ENCODE measurements at places on chromosomes 7 and 10.

DNA sequence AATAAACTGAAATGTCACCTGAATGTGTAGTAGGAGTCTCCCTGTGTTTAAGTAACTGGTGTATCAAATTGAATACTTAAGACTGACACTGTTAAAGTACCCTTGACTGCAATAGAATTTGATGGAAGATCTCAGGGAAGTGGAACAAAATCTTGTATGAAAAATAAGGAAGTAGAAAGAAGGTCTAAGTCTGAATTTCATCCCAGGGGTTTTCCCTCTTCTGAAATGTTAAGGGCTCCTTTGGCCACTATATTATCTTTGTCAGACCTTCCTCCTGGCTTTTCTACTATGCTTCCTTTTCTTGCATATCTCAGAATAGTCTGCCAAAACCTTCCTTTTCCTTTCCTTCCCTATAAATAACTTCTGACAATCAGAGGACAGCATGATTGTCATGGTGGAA is 59.6 kb downstream of the BLNK start:
- no peak for DNase-seq

DNA sequence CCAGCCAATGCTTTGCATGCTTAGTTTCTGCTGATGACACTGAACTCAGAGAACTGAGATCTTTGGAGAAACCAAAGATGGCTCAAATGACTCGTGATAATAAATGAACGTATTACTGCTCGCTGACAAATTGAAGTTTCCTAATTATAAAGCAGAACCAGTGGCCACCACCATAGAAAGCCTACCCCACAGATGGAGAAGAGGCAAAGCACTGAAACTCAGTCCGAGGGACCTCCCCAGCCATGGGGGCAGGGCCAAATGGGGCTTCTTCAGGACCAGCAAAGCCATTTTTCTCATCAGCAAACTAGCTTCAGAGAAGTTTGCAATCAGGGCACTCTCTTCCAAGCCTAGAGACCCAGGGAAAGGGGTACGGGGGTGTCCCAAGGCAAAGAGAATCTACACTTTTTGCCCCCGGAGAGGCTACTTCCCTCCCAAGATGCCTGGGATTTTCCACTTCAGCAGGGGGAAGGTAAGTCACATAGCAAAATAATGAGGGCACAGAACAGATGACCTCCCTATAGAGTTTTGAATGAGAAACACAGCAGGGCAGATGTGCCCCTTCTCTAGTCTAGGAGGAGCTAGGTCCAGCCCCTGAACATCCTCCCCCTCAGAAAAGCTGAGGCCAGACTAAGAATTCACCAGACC is 4.3 kb upstream of the IL6 start:
- no peak for DNase-seq

GRCh38 chr10:88659725-88660597 is 4.3 kb upstream of the LIPF start:
- DNase-seq = no peak

- no peak for DNase-seq
These were observed 87.3 kb upstream of the PLXDC2 start for GRCh38 chr10:19728964-19729363.

- no peak for DNase-seq
These were observed 278.1 kb downstream of the TCERG1L start for GRCh38 chr10:131033166-131034085.

- DNase-seq = peak; percentile 39
These were observed 4.5 kb downstream of the KAZALD1 start for GRCh38 chr10:101066146-101066895.

GRCh38 chr7:601595-602340 is 82.1 kb upstream of the PDGFA start:
- DNase-seq = peak; percentile 73

- no peak for DNase-seq
These were observed 1.7 kb downstream of the SCRN1 start for GRCh38 chr7:29987811-29988317.

DNA sequence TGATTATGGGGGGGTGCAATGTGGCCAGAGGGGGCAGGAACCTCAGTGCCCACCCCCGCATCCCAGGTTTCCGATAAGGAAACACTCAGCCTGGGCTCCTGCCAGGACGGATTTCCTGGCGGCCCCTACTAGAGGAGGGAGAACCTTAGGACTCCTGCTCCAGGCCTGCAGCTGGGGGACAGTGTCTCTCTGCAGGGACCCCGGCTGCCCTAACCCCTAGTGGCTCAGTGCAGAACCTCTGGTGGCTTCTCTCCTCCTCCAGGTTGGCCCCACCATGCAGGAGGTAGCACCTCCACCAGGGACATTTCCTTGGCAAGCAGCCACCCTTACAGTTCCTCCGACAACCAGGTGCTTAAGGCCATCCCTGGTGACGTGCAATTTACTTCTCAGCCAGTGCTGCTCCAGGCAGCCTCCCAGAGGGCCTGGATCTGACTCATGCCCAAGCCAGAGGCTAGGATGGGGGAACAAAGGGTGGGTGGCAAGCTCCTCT is 31.9 kb downstream of the SH2B2 start:
- DNase-seq = no peak

DNA sequence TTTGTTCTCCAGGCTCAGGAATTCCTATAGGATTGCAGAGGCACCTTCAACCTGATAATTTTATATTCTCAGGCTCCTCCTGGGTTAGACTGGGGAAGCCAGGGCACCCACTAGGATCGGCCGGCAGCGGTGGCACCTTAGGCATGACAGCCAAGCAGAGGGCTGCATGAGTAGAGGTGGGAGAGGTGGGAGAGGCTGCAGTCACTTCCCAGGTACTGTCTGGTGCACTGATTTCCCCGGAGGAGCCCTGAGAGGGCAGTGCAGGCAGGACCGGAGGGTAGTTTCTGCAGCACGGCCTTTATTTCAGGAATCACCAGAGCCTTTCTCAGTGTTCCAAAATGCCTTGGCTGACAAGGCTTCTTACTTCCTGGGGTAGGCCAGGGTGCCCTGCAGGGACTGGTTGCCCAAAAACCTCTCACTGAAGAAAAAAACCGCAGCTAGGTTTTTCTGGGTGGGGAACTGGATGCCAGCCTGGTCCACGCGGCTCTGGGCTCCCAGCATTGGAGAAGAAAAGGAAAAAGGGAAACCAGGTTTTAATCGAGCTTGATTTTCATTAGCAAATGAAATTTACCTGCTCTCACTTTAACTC is 3.6 kb upstream of the HOXA13 start:
- DNase-seq = no peak

DNA sequence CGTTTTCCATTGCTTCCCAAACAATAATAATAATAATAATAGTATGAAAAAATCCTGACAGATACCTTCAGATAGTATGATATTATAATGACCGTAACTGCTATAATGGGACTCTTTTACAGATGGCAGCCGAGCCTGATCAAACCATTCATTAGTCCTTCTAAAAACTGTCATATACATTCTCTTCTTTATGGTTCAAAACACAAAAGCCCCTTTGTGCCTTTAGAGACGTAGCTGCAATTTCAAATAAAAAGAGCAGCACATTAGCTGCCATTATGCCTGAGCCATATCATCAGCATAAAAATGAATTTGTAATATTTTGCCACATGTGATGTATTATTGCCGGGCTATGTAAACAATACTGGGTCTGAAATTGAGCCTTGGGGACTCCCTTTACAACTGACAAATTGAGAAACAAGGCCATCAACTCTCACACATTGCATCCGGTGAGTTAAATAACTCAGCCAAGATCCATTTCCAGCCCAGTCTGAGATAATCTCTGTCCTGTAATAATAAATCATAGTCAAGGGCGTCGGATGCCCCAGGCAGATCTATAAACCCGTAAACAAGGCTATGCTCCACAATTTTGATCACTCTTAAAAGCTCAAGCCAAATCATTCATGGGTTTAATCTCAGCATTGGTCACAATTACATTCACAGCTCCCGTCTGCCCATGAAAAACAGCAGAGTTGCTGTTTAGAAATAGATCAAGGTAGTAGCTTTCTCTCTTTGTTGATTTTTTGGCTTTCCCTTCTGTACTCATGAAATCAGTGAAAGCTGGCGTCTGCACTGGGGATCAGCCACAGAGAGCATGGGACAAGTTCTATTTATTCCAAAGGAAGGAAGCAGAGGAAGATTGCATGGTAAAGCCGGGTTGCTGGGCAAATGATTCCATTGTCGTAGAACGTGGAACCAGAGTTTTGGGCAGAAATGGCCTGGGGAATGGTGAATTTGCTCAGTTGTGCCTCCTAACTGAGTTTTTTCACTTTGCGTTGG is 150.1 kb upstream of the BMPER start:
- no peak for DNase-seq

DNA sequence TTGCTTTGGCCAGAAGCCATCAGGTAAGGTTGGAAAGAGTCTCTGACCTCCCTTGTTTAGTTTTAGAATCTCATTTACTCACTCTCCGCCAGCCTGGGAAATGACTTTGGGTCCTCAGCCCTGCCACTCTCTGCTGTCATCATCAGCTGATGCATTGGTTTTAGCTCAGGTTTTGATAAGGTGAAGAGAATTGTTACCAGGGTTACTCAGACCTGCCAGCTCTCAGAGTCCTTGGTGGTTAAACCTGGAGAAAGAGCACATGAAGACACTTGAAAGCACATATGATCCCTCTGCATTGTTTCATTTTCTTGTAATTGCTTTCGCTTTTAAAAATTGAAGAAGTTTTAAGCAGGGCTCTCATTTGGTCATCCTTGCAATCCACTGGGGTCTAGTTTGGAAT is 4.0 kb upstream of the CROT start:
- no peak for DNase-seq

GRCh38 chr10:98295907-98296306 is 27.9 kb upstream of the LOXL4 start:
- no peak for DNase-seq

GRCh38 chr7:20116869-20117268 is 100.3 kb downstream of the MACC1 start:
- DNase-seq = no peak

- no peak for DNase-seq
These were observed 898.1 kb downstream of the XPNPEP1 start for GRCh38 chr10:109025172-109025571.

- DNase-seq = no peak
These were observed 130.5 kb downstream of the LHPP start for GRCh38 chr10:124592101-124592500.

- no peak for DNase-seq
These were observed 260.6 kb downstream of the POU6F2 start for GRCh38 chr7:39238234-39238869.

DNA sequence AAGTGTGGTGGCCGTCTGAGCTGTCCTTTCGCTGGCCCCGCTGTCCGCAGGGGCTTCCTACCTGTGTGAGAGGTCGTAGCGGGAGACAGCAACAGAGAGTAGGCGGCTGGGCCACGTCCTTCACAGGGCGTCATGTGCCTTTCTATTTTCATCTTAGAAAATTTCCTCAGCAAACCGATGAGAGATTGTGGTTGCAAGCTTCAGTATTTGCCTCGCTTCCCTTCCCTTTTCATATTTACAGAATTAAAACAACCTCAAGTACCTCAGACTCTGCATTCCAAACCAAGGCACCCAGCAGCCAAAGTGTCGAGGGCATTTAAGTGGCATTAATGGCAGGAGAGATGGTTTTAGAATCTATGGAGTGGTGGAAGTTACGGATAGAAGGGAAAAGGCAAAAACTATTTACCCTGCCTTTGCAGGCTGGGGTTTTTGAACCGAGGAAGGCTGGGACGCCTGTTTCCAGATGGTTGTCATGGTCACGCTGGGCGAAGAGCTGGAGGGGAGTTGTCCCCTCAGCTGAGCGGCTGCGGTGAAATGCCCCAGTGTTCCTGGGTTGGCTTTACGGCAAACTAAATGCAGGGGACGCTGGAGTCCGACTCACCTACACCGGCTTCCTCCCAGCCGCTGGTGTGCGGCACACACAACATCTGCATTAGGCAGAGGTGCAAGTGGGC is 41.9 kb downstream of the WIPI2 start:
- no peak for DNase-seq

DNA sequence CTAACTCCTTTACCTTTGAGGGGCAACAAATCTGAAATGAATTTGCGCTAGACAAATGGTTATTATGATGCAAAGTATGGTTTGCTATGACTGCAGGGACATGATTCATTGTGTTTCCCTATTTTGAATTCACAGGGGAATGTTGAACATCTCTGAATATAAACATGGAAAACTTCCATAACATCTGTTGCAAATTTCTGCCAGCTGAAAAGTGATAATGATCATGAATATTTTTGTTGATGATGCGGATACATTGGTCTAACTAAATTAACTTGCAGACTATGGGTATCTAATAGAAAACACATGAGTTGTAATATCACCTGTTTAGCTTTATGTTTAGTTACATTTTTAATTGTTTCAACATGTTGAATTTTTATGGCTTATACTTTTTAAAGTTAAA is 1325.5 kb downstream of the REEP3 start:
- no peak for DNase-seq

- DNase-seq = no peak
These were observed 207.2 kb upstream of the SEMA3E start for GRCh38 chr7:83856094-83856493.

- DNase-seq = no peak
These were observed 11.1 kb upstream of the ACSL5 start for GRCh38 chr10:112362833-112363232.

- no peak for DNase-seq
These were observed 49.6 kb downstream of the CYCS start for GRCh38 chr7:25075459-25075858.

GRCh38 chr7:95190515-95190914 is 133.8 kb downstream of the PON1 start:
- no peak for DNase-seq

DNA sequence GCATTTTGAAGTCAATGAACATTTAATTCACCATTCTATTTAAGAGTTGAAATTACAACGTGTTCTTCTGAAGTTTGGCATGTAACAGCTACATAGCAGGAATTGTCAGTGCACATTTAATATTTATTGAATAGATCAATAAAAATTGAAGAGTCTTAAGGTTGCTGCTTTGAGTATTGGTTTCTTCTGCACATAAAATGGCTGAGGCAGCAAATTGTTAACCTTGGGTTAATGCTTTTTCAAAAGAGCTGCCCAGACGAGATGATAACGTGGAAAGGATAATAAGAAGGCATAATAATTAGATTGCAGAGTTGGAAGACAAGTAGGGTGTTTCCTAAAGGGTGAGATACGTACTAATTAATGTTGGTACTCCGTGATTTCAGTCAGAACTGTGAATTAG is 203.7 kb downstream of the AGMO start:
- DNase-seq = no peak

DNA sequence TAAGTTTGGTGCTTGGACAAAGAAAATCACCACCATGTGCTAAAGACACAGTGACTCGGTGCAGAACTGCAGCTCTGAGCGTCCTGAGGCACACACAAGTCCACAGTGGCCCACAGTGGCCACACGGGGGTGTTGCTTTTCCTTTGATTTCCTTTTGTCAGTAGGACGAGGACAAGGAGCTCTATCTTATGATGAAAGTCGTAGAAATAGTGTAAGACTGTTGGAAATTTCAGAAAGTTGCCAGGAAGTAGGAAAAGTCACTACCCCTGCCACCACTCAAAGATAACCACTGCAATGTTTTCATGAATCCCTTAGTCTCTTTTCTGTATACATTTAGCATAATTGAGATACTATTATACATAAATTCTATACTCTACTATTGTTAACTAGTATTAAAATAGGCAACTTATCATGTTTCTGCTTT is 146.0 kb downstream of the TNS3 start:
- no peak for DNase-seq

GRCh38 chr7:116862951-116863670 is 724 bp downstream of the CAPZA2 start:
- DNase-seq = no peak

- peak; percentile 2 for DNase-seq
These were observed 3.8 kb downstream of the GPRIN2 start for GRCh38 chr10:46552526-46553237.

All from activated gamma-delta T cell treated with Interleukin-2 at 50 U/mL for 16 hours (primary cell).